ENCODE measurements at places on chromosomes 12 and 14. TPM values are rescaled to one million over a fixed set of nuclear protein-coding genes. Genes with fewer than 3 reads are reported as not detected.

GRCh38 chr12:104656921-104657320 is 200.2 kb downstream of the CHST11 start:
- H3K27ac ChIP-seq = no peak overlapping the region
- H3K4me3 ChIP-seq = no peak overlapping the region
- no peaks in the 10 kb centered on the region for H3K36me3 ChIP-seq
- peaks cover 2% of the 10 kb centered on the region for H3K4me1 ChIP-seq
- DNase-seq = no peak
- H3K27me3 ChIP-seq = no peaks in the 10 kb centered on the region

GRCh38 chr14:80164991-80165721 is 46.1 kb downstream of the DIO2 start:
- no peaks in the 10 kb centered on the region for H3K36me3 ChIP-seq
- H3K4me3 ChIP-seq = no peak overlapping the region
- H3K27me3 ChIP-seq = no peaks in the 10 kb centered on the region
- no peak for DNase-seq

- H3K4me3 ChIP-seq = no peak overlapping the region
- no peaks in the 10 kb centered on the region for H3K27me3 ChIP-seq
- H3K4me1 ChIP-seq = no peaks in the 10 kb centered on the region
- 0 out of 2 replicates have a peak, but pooled peaks cover 9% of the 10 kb centered on the region for H3K36me3 ChIP-seq
Measured at GRCh38 chr14:55838529-55839052, 258.6 kb downstream of the KTN1 start.

DNA sequence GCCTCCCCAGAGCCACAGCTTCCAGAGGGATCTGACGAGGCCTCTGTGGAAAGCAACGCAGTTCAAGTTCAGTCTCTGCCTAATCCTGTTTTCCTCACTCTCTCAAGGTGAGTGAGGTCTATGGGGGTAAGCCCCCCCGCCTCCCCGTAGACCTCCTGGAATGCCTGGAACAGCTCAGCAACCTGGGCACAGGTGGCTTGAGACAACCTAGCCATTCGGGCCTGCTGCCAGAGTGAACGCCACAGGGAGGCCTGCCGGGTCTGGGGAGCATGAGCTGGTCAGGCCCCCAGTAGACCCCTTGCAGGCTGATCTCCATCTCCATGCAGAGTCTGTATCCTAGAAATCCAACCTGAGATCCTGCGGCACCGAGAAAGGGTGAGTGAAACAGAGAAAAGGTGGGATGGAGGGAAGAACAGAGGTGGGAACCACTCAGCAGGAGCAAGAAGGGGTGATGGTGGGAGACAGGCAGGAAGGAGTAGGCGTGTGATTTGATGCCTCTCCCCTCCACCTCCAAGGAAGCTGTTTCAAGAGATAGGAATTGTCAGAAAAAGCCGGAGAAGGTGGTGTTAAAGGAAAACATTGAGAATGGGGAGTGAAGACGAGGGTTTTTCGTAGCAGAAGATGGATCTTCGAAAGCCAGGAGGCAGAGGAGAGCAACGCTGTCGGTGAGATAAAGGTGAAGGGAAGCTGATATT is 123.1 kb upstream of the PRMT8 start:
- DNase-seq = peak; percentile 20
- H3K36me3 ChIP-seq = no peaks in the 10 kb centered on the region
- no peak overlapping the region for H3K27ac ChIP-seq
- H3K4me1 ChIP-seq = no peaks in the 10 kb centered on the region
- H3K4me3 ChIP-seq = no peak overlapping the region

Gene KRT80
- not detected for total RNA-seq

Gene PLEKHH1
- total RNA-seq = 35.3 TPM

All from H9 (cell line).